Activated CD4-positive, alpha-beta T cell treated with anti-CD3 and anti-CD28 coated beads for 36 hours (primary cell): ENCODE measurements at places on chromosomes 12 and 14. TPM values are rescaled to one million over a fixed set of nuclear protein-coding genes. Genes with fewer than 3 reads are reported as not detected.

- DNase-seq = no peak
Observed at GRCh38 chr12:56159482-56160192, 1.5 kb downstream of the MYL6 start.

DNA sequence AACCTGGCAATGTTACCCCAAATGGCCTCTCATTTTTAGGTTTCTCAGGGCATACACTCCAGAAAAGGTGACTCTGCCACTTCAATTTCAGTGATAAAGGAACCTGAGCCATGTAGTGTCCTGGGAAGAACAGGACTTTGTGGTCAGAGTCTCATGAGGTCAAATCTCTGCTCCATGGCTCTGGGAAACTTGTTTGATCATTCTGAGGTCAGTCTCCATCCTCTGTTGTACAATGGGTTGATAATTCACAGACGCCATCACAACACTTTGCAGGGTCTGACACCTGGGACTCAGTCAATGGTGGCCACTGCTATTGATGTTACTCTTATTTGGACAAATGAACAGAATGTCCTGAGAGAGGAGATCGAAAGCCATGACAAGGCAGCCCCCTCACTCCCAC lies 31.1 kb upstream of the SMOC1 start:
- DNase-seq = no peak

KRAS gene
- 15.4 TPM for total RNA-seq

- DNase-seq = peak; percentile 31
Observed at GRCh38 chr12:124543052-124543589, 24.3 kb downstream of the NCOR2 start.

- no peak for DNase-seq
Observed at GRCh38 chr14:37241198-37241597, 43.5 kb downstream of the MIPOL1 start.

- DNase-seq = no peak
Observed at GRCh38 chr14:75824318-75824717, 157.5 kb downstream of the TGFB3 start.

DNA sequence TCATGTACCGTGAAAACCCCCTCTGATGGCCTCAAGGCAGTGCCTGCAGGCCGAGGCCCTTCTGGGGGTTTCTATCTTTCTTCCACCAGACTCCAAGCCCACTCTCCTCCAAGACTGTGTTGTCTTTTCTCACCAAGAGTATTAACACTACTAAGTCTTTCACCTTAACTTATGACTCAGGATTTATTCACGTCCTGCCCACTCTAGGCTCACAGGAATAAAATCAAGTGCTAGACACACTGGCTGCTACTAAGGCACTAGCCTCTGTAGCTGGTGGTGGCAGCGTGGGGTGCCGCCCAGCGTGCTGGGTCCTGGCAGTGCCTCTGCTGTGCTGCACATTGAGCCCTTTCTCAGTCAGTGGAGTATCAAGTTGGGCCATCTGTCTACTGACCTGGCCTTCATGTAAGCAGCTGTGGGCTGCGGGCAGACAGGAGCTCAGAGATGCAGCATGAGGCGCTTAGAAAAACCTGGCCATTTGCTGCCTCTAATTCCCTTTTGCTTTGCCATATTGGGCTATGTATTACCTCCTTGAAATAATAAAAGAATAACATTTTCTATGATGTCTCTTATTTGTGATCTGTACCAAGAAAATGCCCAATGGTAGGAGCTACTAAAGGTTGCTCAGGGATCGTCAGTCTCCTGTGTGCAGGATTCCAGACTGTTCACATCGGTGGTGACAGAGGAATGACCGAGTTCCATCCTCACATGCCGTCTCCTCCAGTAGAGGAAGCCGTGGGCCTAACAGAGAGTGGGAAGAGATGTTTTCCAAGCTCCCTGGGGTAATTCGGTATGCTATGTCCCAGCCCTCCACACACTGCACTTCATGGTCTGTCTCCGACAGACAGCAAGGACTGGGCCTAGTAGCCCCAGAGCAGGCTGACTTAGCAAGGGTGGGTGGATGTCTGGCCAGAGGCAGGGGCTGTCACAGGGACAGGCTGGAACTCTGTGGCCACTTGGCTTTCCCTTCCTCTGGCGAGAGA lies 39.9 kb downstream of the MAX start:
- DNase-seq = no peak

DNA sequence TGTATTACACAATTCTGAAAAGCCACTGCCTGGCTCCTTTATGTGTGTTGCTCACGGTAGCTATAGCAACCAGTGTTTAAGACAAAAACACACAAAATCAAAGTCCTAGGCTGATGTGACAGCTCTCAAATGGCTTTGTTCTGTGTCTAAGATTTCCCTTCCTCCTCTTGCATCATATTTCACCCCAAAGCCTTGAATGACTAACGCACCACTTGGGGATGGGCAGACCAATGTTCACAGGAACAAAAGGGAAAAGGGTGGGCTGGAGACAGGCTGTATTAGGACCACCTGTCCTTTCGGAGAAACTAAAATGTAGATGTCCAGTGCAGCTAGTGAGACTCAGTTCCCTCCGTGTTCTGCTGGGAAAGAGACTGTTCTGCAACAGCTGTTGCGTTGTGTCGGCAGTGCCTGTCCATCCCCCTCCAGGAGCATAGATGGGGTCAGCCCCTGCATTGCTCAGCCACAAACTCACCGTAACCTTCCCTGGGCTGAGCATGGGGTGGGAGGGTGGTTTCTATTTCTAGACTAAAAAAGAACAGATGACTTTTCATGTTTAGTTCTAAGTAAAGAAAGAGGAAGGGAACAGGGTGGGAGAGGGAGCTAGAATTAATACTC lies 26.8 kb upstream of the DAAM1 start:
- DNase-seq = peak; percentile 42

MYH7 gene
- 0.07 TPM for total RNA-seq

DNA sequence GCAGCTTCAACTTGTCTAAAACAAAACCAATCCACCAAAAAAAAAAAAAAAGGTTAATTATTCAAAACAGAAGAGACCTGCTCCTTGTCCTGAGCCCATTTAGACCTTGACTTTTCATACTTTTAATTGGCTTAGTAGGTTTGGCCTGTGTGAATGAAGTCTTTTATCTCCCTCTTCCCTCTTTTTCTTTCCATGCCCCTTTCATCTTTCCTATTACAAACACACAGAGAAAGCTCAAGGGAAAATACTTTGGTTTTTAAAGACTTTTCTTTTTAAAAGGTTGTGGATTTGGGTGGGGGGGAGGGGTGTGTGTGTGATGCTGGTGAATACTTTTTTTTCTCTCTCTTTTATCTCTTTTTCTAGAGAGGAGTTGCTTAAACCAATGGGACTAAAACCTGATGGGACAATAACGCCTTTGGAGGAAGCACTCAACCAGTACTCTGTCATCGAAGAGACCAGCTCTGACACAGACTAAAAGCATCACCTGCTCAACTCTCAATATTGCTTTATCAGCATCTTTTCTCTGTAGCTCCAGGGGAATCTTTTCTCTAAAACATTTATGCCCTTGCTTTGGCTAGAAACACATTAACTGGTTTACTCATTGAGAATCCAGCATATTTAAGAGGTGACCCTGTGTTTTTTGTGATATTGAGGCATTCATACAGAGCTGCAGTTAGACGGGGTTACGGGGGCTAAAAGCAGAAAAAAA lies 70.0 kb upstream of the TMEM263 start:
- no peak for DNase-seq

GRCh38 chr12:78494911-78495310 lies 369.7 kb upstream of the SYT1 start:
- DNase-seq = no peak

- no peak for DNase-seq
Observed at GRCh38 chr12:123757561-123757960, 4.5 kb upstream of the DNAH10 start.

CATSPERB gene
- total RNA-seq = 0.07 TPM

DNA sequence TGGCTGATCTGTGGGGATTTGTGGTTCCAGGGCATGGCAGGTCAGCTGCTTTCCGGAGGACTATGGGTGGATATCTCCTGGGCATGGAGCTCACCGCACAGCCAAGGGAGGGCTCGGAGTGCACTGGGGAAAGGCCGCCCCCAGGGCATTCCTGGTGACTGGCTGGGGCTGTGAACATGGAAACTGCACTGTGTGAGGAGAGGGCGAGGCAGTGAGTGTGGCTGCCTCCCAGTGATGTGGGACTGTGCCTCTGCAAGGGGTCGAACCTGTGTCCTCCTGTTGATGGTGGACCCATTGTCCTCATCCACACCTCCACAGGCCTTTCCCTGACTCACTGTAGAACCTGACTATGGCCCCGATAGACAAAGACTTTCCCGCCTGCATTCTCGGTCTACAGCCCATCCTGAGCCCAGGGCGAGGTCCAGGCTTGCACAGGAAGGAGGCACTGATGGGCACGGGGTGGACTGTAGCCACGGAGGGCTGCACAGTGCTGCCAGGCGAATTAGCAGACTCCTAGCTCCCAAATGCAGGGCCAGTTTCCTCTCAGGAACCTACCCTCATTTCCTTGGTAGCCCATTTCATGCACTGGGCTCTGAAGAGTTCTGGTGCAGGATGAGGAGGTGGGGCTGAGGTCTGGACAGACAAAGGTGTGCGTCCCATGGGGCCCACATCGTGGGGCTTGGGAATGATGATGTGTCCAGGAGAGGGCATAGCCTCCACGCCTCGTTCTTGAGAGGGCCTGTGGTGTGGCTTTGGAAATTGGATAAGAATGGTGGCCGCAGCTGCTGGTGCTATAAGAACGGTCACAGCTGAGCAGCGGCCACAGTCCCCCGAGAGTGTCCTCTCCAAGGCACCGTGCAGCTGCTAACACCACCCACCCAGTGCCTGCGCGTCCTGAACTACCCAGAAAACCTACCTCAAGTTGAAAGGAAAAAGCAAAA lies 415.1 kb downstream of the TMEM121 start:
- no peak for DNase-seq

- DNase-seq = no peak
Observed at GRCh38 chr12:126087692-126088091, 1022.5 kb downstream of the AACS start.
